Naive thymus-derived CD8-positive, alpha-beta T cell (primary cell): ENCODE measurements at places on chromosomes 13 and 19. TPM values are rescaled to one million over a fixed set of nuclear protein-coding genes. Genes with fewer than 3 reads are reported as not detected.

DNA sequence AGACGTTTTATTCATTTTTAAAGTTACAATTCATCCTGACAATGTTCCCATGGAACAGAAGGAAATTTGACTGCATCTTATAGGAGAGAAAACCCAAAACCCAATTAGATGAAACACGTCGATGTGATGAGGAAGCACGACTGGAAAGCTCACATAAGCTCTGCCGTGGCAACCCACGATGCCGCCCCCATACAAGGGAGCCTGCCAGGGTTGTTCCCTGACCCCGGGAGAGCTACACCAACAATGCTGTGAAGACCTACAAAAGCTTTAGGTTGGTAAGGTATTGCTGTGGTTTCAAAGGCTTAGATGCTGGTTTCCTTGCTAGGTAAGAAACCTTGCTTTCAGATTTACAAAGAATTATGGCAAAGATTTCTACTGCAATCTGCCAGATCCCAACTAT lies 393.1 kb downstream of the KLF12 start:
- DNase-seq, result no peak

DNA sequence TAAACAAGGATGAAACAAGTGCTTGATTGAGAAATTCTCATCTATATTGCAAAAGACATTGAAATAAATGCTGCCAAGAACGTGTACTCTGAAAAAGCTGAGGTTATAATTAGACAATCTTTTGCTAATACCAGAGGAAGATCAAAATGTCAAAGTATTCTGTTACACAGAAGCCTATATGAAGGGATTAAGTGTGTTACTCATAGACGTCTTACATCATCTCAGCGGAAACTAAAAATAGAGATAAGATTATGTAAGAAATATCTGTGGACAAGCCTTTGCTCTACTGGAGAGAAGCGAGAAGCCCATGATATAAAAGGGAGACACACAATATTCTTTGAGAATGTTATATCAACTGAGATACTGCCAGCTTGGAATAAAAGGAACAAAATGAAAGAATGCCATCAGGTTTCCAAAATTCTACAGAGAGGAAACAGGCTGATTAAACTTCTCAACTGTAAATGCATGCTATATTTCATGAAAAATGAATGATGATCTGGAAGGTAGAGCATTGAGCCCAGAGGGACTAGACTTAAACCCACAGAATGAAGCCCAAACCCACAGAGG lies 699.0 kb downstream of the GPC5 start:
- DNase-seq, result no peak

Gene ATP4A
- total RNA-seq, result not detected

DNA sequence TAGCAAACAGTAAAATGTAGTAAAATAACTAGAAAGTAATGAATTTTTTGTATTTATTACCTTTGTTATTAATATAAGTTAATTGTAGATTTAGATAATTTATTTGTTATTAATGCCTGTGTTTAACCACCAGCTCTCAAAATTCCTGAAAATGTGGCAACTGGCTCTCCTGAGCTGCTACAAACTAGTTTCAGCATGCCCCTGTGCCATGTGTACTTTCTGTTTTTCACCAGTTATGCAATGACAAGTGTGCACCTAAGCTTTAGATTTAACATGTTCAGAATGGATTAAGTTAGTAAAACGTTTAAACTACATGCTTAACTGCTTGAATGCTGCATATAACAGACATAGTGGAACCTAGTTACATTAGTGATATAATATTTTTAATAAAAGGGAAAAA lies 88.1 kb downstream of the POSTN start:
- no peak for DNase-seq

DNA sequence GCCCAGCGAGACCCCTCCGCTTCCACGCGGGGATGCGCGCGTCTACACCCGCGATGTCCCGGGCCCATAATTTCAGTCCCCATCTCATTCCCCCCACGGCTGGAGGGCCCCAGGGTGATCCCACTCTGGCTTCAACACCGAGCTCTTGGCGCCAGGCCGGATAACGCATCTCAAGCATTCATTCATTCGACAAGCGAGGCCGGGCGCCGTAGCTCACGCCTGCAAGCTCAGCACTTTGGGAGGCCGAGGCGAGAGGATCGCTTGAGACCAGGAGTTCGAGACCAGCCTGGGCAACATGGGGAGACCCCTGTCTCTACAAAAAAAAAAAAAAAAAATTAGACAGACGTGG lies 5.9 kb downstream of the ANGPTL6 start:
- no peak for DNase-seq

Gene NCCRP1
- not detected for total RNA-seq

DNA sequence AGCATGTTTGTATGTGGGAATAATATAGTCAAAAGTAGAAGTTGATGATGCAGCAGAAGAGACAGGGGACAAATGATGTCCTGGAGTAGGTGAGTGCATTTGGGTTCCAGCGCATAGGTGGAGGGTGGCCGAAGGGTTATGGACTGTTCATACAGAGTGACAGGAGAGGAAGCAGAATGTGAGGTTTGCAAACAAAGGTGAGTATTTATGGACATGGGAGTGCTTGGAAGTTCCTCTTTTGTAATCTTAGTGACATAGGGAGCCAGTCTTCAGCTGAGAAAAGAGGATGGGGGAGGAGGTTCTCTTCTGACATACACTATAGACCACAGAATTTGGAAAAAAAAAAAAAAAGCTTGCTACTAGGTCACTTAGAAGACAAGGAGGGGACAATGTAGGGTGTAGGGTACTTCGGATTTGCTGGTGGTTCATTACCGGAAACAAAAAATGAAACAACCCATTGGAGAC lies 331.6 kb downstream of the DLEU7 start:
- no peak for DNase-seq

GRCh38 chr13:113210833-113211232 lies 1.4 kb downstream of the CUL4A start:
- no peak for DNase-seq

DNA sequence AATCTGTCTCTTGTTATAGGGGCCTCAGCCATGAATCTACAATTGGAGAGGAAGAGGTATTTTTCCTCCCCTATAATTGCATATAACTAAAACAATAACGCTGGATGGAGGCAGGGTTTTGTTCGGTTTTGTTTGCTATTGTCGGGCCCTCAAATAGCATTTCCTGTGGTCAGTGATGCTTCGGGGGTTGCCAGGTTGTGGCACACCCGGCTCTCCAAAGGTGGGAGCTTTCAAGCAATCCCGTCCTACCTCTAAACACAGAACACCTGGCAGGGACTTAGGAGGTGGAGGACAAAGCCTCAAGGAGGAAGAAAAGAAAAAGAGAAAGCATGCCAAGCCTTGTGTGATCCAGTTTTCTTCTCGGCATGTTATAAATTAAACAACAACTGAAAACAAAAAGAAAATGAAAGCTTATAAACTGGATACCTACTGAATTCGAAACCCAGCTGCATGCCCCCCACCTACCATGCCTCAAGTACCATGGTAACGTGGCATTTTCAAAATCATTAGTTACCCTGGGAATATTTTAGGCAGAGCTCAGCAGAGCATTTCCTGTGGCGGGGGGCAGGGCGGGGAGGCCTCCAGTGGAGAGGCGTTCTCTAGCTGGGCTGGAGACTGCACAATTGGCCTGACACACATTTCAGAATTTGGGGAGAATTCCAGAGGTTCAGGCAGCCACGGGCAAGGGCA lies 213.8 kb downstream of the DCLK1 start:
- no peak for DNase-seq

DNA sequence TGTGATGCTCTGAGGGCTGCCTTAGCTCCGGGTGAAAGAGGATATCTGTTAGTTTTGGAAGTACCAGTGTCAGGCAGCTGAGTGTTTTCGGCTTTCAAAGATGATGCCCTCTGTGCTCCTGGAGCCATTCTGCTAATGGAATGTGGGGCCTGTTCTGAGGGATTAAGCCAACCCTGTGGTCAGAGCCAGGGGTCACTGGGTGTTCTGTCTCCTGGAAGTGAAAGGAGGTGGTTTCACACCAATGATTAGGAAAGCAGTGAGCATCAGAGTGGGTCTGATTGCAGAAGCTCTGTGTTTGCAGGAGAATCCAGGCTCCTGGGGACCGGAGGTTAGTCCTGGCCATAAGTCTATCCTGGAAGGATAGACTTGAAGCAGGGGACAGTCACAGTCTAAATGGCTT lies 94.6 kb downstream of the UQCRFS1 start:
- no peak for DNase-seq

DNA sequence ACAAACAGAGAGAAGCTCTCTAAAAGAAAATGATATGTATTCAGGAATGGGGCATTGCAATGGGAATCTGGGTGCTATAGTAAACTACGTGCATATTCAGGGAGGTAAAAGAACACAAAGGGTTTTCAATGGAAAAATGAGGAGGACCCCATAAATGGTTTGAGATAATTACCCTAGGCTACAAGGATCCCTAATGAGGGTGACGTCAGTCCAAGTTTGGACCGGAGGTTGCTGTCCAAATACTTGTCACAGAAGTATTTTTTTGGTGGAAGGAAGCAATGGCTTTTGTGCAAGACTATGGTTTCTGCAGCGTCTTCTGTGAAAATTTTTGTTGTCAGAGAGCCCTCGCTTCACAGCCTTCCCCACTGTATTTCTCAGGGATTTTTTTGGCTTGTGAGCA lies 995 bp upstream of the CEACAM18 start:
- DNase-seq, result no peak

Gene B3GNT8
- 0.39 TPM for total RNA-seq

Gene RASGRP4
- not detected for total RNA-seq
